ENCODE measurements at places on chromosomes 5 and 9.

GRCh38 chr5:149672701-149673476 lies 57.2 kb upstream of the PPARGC1B start:
- no peak for DNase-seq

DNA sequence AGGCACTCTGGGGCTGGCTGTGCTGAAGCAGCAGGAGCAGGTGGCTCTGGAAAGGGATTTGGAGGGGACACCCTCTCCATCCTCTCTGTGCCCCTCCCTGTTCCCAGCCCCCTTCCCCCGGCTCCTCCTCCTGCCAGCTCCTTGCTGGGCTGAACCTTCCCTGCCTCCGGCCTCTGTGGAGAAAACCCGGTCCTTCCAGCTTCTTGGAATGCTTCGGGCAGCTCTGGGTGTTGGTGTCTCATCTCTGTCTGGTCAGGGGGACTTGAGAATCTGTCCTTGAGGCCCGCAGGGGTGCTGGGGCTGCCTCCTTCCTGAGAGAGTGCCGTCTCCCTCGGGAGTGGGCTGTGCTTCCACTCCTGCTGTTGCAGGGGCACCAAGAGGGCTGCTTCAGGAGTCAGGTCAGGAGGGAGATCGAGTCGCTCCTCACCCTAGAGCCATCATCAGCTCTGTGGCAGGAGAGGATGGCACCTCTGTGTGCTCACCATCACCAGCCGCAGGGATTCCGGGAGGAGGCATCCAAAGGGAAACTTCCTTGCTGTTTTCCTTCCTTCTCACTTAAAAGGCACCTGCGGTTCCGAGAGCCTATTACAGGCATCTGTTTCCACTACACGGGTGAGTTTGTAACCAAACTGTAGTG lies 30.6 kb downstream of the NDUFS6 start:
- DNase-seq: no peak

DNA sequence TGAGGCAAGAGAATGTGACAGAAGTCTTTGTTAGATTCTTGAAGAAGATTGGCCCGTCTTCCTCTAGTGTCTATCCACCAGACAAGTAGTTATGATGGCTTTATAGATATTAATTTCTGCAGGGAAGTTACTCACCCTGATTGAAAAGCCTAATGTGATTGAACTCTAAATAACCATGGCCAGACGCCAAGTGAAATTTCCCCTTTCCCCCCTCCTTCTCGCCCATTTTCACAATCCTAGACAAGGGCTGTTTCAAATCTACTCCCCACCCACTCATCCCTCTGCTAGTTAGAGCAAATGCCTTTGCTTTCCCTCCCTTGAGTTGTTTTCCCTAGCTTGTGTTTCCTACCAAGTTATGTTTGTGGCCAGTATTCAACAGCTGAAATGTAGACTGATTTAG lies 182.5 kb downstream of the TMEM167A start:
- no peak for DNase-seq

DNA sequence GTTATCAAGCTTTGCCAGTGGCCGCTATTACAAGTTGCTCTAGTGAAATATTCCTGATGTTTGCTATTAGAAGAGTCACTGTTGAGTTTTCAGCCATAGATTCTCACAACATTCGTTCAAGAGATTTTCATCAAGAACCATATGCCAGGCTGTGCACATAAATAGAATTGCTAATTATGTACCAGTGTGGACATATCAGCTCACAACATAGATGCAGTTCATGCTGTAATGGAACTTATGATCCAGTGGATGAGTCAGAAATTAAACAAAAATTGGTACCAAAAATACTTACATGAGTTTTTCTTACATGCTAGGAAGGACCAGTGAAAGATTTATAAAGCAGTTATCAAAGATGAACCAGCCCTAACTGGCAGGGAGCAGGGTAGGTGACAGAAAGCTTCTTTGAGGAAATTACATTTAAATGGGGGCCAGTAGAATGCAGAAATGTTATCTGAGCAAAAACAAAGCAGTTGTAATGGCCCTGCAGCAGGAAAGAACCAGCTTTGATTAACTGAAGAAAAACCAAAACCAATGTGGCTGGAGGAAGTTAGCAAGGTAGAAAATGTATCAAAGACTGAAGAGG lies 404.2 kb downstream of the DNAH5 start:
- DNase-seq: no peak

DNA sequence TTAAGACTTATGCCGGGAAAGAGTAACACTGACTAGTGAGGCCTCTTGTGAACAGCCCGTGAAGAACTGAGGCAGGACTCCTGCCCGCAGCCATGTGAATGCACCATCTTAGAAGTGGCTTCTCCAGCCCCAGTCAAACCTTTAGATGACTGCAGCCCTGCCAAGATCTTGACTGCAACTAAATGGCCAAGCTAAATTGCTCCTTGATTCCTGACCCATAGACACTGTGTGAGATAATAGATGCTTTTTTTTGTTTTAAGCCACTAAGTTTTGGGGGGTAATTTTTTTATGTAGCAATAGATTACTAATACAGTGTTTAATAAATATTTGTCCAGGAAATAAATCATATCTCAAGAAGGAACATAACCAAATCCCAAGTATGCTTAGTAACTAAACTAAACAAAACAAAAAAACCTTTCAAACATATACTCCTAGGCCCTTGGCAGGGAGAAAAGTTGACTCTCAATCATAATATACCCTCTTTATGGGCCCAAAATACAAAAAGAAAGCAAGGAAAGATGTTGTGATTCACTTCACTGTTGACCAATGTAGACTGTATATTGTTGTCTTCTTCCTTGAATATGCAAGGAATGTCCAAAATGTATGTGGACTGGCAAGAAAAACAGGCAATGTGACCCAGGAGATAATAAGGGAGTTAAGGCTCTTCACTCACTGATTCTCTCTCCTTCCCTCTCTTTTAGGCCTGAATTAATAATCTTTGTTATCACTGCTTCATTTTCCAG lies 79.7 kb upstream of the ZNF366 start:
- no peak for DNase-seq

GRCh38 chr9:113927277-113927676 lies 51.2 kb downstream of the ZNF618 start:
- no peak for DNase-seq

DNA sequence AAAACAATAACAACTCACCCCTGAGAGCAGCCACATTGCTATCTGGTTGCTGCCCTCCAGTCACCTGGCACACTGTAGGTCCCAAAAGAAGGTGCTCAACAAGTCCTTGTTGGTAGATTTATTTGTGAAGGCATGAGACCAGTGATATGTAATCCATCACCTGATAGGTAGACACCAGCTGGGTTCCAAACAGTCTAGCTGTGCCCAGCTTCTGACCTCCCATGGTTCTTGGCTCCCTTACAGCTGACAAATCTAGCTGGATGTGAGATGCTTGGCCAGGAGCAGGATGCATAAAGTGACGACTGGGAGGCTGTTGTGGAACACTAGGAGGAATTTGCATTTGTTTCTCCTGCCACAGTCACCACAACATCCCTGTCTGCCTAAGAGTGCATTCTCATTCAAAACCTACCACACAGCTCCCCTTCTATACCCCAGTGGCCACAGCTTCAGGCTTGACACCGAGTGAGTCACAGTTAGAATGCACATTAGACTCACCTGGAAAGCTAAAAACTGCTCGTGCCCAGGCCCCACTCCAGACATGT lies 7.8 kb upstream of the VLDLR start:
- DNase-seq: no peak

DNA sequence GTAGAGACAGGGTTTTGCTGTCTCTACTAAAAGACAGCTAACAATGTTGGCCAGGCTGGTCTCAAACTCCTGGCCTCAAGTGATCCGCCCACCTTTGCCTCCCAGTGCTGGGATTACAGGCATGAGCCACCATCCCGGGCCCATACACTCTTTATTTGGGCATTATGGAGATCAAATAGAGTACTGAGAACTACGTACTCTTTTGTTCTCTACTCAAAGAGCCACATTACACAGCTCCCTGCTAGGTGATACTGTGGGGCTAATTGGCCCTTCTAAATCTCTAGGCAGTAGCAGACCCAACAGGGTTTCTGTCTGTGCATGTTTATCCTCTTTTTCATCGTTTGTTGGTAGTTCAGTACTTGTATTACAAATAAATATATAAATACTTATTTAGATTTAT lies 16.1 kb downstream of the CKMT2 start:
- no peak for DNase-seq

- DNase-seq: no peak
These were observed 152.7 kb upstream of the ADAMTS16 start for GRCh38 chr5:4987431-4987830.
